NCI-H1092 (cell line): ENCODE measurements at places on chromosomes 1 and 21.
A peak's percentile ranks its signal among the peaks of the same experiment; 100 is the strongest.

DNA sequence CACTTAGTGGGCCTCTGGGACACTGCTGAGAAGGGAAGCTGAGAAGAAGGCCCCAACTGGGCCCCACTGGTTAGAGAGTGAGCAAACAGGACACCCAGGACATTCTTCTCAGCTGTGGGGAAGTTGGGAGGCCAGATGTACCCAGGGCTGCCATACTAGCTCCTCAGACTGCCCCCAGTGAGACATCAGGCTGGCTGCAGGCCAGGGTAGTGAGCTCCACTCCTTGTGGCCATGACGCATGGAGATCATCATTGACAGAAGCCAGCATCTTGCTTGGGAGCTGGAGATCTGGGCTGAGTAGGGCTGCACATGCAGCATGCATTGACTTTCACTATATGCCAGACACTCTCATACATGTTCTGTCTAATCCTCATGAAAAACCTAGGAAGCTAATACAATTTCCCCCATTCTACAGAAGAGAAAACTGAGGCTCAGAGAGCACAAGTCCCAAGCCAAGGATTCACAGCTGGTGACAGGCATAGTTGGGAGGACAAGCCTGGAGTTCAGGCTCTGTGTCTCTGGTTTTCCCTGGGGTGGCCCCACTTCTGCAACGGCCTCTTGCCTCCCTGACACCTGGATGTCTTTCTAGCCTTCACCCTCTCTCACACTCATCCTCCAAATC, 24.1 kb upstream of the MYCL start:
- no peak for DNase-seq

DNA sequence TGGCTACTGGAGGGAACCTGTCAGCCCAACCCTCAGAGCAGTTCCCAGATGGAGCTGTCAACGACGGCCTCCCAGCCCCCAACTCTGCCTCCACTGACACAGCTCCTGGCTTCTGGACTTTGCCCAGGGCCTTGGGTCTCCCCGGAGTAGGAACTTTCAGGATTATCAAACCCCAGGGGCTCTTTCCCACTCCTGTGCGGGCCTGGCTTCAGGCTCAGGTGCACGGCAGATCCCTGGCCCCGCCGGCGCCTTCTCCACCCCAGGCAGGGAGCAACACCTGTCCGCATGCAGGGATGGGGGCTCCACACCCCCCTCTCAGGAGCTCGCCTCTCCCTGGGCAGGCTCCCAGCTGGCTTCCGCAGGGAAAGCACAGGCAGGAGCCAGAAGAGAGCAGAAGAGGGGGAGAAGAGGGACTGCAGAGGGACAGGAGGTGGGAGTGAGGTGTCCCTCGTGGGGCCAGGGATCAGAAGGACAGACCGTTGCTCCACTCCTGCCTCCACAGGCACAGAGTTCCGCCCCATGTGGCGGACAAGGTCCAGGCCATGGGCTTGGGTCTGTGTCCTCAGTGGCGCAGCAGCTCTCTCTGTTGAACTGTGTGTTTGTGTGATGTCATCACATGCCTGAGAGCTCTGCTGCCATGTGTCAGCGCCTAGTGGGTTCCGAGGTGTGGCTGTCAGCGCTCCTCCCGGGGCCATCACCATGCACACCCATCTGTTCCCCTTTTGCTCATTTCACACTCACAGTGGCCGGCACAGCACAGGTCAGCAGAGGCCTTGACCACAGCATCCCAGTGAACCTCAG, 107.7 kb downstream of the PDE9A start:
- DNase-seq, result peak; percentile 21

GRCh38 chr1:245666412-245666811, 511.6 kb downstream of the KIF26B start:
- no peak for DNase-seq

- DNase-seq, result no peak
Observed at GRCh38 chr21:16713331-16714117, 799.3 kb upstream of the CXADR start.

DNA sequence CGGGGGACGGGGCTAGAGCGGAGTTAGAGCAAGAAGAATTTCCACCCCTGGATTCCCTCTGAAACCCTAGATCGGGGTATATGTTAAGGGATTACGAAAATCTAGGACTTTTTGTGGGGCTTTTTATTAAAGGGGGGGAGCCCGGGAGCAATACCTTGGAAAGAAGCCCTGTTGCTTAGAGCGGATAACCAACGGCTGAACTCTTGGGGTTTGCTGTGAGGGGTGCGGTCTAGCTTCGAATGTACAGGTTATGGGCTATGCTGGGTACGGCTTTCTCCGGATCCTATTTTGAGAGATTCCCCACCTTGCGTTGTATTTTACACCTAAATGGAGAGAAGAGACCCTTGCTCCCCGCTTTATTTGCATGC, 626 bp downstream of the DYRK3 start:
- no peak for DNase-seq

- DNase-seq, result no peak
Observed at GRCh38 chr1:85888921-85889320, 180.7 kb upstream of the ZNHIT6 start.

GRCh38 chr1:119582801-119583200, 65.3 kb downstream of the ZNF697 start:
- DNase-seq, result peak; percentile 25

- DNase-seq, result no peak
Observed at GRCh38 chr1:87968197-87968955, 639.7 kb downstream of the LMO4 start.

DNA sequence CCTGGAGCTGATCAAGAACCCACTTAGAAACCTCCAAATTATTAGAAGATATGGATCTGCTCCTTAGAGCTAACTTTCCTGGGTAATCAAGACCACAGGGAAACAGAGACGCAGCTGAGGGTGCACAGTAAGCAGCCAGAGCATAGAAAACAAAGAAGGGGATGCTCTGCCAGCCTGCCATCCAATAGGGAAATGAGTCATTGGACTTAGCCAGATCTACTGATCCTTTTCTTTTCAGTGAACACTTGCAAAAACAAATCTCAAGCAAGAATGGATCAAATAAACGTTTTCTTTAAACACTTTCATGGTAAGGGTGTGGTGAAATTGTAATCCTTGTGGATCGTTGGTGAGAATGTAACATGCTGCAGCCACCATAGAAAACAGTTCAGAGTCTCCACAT, 474.0 kb downstream of the LTN1 start:
- no peak for DNase-seq

GRCh38 chr1:73784026-73784425, 413.9 kb downstream of the LRRIQ3 start:
- DNase-seq, result no peak
